ENCODE measurements at places on chromosomes 1 and 21. TPM values are rescaled to one million over a fixed set of nuclear protein-coding genes. Genes with fewer than 3 reads are reported as not detected.
A peak's percentile ranks its signal among the peaks of the same experiment; 100 is the strongest.

The OR10K2 gene
- total RNA-seq = not detected

GRCh38 chr1:199297174-199297573, 658.3 kb downstream of the PTPRC start:
- no peak for DNase-seq

The TSTD1 gene
- 6.0 TPM for total RNA-seq

- no peak for DNase-seq
Measured at GRCh38 chr1:21568809-21569385, 59.7 kb downstream of the ALPL start.

GRCh38 chr1:228341450-228341813, 65.2 kb downstream of the TRIM11 start:
- DNase-seq = no peak

GRCh38 chr1:232369451-232370296, 260.3 kb downstream of the SIPA1L2 start:
- no peak for DNase-seq

DNA sequence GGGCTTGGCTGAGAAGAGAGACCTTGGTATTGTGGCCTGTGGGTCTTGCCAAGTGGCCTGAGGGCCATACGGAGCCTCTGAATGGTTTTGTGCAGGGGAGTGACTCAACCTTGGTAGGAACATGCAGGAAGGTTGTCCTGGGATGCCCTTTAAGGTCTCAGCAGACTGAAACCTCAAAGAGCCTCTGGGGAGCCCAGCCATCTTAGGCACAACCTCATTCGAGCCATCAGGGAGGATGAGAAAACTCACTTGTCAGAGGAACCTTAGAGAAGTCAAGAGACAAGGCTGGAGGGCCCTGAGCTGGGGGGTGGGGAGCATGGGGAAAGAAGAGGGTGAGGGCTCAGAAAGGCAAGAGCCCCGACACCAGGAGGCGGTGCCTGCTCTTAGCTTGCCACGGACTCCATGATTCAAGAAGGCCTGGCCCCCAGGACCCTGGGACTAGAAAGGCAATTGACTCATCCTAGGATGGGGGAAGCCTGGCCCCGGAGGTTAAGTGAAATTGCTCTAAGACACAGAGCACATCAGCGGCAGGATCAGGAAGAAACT, 13.0 kb downstream of the IFI6 start:
- DNase-seq = no peak

DNA sequence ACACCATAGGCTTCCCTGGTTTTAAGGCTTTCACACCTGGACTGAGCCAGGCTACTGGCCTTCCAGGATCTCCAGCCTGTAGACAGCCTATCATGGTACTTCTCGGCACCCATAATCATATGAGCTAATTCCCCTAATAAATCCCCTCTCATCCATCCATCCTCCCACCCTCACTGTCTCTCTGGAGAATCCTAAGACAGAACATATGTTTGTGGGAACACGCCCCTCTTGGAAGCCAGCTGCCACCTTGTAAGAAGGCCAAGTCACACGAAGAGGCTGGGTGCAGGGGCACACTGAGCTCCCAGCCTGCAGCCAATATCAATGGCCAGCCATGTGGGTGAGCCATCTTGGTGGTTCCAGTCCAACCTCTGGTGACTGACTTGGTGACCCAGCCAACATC, 7.4 kb downstream of the CLCC1 start:
- no peak for DNase-seq

The CDK18 gene
- 0.39 TPM for total RNA-seq

DNA sequence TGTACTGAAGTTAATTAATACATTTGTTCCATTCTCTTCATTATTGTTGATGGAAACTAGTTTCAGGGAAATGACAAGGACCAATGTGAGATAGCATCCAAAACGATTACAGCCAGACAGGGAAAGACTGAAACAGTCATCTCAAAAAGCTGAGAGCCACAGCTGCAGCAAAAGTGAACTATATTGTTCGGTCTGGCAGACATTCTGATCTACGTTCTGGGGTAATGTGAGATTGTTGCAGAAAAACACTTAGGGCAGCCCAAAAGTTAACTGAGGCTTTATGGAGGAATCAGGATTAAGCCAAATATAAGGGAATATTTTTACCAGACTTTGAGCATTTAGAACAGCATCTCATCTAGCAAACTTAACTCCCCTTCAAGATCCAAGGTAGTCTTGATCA, 112.9 kb downstream of the LRRC40 start:
- no peak for DNase-seq

The KCNQ4 gene
- not detected for total RNA-seq

The FMN2 gene
- total RNA-seq = not detected

DNA sequence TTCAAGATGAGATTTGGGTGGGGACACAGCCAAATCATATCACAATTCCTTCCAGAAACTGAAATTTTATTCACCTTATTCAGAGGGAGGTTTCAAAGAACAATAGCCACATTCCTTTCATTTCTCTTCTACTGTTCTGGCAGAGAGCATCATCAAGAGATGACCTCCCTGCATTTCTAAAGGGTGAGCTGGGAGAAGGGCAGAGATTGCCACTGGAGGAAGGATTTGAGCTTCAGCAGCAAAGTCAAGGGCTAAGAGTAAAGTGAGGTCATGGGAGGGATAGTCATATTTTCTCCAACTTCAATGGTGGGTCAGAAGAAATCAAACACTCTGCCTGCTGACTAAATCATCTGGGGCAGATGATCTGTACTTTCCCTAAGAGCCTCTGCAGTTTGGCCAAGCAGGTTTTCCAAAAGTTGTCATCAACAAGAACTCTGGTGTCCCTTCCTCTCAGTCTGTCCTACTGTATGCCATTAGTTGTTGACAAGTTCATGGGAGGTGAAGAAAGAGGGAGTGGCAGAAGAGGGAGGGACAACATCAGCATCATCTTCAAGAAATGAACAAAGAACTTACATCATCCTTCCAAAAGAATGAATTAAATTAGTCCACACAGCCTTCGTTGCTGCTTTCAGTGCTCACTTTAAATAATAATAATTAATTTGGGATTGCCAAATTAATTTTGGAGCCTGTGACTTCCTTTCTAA, 298.3 kb downstream of the ASTN1 start:
- DNase-seq = no peak

- DNase-seq = no peak
Measured at GRCh38 chr1:182955596-182956588, 2.9 kb upstream of the SHCBP1L start.

- DNase-seq = no peak
Measured at GRCh38 chr1:228836427-228836826, 101.1 kb downstream of the RHOU start.

The IRF6 gene
- total RNA-seq = 0.51 TPM

The SEC16B gene
- total RNA-seq = 0.39 TPM

GRCh38 chr21:41772351-41773080, 5.7 kb upstream of the RIPK4 start:
- no peak for DNase-seq

DNA sequence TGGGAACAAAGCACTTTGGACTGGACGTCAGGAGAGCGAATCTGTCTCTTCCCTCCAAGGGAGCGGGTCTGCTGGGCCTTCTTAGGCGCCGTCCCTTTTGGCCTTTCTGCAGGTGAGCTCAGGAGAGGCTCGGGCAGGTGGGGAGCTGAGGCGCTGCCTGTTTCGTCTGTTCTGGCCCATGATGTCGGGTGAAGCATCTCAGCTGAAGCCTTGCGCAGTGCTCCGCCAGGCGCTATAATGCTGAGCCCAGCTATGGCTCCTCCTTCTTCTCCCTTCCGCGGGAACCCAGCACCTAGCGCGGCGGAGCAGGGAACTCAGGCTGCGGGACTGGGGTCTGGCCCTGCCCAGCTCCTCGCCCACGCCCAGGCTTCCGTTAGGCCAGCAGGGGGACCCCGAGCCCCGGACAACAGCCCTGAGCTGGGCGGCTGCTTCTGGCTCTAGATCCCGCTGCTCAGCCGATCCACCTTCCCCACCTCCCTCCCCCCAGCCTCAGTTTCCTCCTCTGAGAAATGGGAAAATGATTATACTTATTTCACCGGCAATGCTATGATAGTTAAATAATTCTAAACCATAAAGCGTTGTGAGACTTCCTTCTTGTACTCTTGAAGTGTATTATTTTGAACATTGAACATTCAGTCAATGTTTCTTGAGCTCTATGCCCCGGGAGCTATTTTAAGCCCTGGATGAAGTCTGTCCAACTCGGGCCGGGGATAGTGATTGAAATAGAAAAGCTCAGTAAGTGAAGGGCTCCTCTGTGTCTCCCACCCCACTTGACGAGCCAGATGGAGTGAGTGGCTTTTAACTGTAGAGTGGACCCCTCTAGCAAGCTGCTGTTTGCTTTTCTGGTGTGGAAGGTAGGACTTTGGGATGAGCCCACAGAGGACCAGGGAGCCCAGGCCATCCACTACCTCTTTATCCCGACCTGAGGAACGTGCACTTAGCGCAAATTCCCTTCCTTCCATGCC, 9.6 kb upstream of the ADORA1 start:
- DNase-seq = peak; percentile 5

DNA sequence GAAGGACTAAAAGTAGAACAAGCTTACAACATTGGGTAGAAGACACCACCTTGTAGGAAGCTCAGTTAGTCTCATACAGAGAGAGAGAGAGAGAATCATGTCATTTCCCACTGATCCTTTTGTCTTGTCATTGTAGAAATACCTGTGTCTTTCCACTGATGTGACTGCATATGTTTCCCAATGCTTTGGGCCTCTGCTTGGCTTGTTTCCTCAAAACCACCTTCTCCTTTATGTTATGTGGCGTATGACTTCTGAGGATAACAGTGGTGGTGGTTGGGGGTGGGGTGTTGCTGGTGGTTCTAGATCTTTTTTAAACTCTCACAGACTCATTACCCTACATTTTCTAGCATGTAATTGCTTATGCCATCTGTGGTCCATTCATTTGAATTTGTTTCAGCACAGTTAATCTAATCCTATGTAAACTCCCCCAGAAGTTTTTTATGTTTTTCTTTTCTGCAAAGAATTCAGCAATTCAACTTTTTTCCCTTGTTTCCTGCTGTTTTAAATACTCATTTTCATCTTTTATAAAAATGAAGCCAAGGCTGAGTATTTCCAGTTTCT, 9.3 kb downstream of the RGL1 start:
- no peak for DNase-seq

GRCh38 chr1:226627050-226627755, 78.6 kb downstream of the STUM start:
- DNase-seq = no peak

DNA sequence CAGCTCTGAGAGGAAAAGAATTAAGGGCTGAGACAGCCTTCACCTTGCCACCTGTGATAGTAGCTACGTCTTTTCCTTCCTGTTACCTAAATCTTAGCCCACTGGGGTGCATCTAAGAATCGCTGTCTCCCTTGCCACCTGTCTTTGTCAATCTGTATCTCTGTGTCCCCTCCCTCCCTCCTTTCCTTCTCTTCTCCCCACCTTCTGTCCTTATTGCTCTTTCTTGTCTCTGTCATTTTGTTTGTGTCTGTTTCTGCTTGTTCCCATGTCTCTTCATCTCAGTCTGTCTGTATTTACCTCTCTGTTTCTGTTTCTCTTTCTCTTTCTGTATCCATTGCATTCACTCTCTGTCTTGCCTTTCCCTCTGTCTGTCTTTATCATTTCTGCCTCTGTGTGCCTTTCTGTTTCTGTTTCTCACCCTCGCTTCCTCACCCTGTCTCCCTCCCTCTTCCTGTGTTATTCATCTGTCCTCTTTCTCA, 30.2 kb downstream of the SLC22A15 start:
- no peak for DNase-seq

DNA sequence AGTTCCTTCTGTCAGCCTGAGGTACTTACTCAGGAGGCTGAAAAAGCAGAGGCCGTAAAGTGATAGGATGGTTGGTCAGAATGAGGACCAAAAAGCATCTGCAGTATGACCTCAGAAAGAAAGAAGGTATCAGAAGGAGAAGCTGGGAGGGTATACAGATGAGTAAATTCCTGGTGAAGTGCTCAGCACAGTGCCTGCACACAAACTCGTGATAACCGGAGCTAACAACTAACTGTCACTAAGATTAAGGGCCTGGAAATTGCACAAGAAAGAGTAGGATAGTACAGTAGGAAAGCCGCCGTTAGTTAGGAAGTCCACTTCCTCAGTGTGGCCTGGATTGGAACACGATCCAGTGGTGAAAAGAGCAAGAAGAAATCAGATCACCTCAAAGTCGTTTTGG, 62.6 kb downstream of the VPS26C start:
- no peak for DNase-seq

DNA sequence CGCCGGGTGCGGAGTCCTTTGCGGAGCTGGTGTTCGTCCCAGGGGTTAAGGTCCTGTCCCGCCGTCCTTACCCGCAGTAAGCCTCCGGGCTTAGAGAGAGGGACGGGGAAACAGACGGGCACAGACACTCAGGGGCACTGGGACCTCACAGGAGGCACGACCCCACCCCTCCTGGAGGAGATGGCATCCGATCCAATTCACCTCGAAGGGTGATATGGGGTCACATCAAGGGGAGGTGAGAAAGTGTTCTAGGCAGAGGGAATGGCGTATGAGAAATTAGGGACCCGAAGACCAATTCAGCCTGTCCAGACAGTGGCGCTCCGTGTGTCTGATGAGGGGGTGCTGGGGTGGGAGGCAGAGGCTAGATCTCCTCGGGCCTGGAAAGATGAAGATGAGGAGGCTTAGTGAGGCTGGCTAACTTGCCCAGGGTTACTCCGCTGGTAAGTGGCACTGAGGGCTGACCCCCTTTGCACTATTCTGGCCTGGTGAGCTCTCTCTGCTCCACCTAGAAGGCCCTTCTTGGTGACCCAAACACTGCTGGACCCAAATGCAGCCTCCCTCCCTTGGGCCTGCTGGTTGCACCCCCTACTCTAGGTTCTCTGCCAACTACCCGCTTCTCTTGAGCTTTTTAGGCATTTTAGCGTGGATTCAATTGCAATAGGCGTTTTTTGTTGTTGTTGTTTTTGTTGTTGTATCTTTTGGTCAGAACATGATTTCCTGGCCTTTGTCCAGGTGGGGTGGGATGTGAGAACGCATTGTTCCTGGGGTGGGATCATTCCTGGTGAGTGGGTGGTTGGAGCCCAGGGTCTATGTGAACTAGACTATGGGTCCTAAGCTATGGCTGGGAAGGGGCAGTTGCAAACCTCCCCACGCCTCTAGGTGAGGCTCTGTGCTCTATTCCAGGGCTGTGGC, 12.3 kb downstream of the BTBD19 start:
- no peak for DNase-seq

DNA sequence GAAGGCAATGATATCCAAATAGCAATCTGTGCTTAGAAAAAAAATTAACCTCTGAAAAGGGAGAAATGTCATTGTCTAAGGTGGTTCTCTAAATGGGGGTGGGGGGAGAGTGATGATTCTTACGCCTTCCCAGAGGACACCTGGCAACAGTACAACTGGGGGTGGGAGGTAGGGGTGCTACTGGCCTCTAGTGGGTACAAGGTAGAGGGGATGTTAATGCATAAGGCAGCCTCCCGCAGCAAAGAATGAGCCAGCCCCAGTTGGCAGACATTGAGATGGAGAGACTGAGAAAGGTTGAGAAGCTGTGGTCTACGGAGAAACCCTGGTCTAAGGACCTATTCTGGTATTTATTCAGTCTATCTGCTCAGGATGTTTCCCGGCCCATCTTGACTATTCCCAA, 472.2 kb upstream of the RUNX1 start:
- no peak for DNase-seq

DNA sequence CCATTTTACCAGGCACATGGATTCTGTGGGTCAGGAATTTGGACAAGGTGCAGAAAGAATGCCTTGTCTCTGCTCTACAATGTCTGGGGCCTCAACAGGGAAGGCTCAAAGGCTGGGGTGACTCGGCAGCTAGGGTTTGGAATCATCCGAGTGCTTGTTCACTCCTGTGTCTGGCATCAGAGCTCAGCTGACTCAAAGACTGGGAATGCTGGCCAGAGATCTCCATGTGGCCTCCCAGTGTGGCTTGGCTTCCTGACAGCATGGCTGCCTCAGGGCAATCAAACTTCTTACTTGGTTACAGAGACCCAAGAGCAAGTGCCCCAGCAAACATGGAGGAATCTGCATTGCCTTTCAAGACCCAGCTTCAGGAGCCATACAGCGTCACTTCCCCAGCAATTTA, 110.5 kb downstream of the TOMM20 start:
- DNase-seq = no peak
